ENCODE measurements at places on chromosomes 12 and 14.

DNA sequence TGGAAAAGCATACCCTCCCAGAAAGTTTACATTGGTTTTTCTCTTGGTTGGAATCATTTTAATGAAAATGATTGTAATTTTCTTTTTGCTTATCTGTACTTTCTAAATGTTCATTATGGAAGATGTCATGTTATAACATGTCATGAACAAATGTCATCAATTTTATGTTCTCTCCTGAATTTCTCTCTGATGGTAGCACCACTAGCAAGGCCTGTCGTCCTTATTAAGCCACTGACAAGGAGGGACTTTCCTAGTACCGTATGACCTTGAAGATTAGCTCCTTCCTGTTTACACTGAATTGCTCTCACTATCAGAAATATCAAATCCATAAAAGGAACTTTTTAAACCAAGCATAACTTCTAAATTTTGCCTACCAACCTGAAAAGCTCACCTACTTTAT is 99.0 kb downstream of the ESR2 start:
- no peak for DNase-seq

DNA sequence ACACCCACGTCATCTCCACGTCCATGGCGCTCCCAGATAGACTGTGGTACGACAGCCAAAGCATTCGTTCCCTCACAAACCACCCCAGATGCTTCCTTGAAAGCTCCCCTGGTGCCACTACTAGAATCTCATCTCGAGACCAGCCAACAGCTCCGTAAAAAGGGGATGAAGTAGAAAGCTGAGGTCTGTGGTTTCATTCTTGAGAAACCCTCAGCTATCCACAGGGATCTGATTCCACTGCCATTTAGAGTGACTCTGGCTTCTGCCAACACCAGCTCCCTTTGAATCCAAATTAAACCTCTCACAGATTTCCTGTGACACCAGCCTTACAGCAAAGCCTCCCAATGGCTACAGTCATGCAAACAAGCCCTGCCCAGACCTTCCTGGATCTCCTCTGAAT is 18.5 kb upstream of the FOXN3 start:
- no peak for DNase-seq

DNA sequence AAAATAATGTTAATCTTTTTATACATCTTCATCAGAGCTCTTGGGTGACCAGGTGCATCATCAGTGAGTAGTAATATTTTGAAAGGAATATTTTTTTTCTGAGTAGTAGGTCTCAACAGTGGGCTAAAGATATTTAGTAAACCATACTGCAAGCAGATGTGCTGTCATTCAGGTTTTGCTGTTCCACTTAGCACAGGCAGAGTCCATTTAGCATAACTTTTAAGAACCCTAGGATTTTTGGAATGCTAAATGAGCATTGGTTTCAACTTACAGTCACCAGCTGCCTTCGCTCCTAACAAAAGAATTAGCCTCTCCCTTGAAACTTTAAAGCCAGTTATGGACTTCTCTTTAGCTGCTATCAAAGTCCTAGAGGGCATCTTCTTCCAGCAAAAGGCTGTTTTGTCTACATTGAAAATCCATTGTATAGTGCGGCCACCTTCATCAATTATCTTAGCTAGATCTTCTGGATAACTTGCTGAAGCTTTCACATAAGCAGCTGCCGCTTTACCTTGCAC is 24.6 kb downstream of the RIMKLB start:
- DNase-seq: no peak

GRCh38 chr12:8852119-8852518 is 29.7 kb downstream of the A2ML1 start:
- DNase-seq: no peak

- no peak for DNase-seq
Measured at GRCh38 chr12:19833775-19834501, 394.6 kb downstream of the AEBP2 start.

All from NCI-H774 (cell line).